Naive thymus-derived CD8-positive, alpha-beta T cell (primary cell): ENCODE measurements at places on chromosomes 16 and 17.

- no peak for DNase-seq
Measured at GRCh38 chr17:29847527-29848400, 82.3 kb downstream of the SSH2 start.

DNA sequence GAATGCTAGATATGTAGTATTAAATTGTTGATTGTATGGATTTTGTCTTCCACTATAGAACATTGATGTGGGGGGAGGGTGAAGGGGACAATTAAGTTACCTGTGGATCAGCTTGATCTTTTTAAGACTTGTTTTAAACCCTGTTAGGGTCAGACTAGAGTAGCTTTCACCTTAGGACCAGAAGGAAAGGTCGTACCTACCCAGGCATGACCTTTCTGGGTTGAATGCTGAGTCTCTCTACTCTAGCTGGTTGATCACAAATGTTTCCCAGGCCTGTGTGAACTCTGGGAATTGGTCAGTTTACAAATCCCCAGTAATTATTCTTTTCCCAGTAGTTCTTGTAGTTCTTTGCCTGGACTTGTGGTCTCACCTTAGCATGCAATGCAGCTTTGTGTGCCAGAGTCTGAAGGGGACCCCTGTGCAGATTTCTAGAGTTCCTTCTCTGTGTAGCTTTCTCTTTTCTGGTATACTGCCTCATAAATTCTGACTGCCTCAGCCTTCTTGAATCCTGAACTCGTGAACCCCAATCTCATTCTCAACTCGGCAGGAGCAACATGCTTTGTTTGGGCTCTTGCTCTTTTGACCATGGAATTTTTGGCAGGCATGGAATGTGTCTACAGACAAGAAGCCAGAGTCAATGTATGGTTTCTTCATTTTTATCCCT lies 54.1 kb downstream of the VMP1 start:
- no peak for DNase-seq

DNA sequence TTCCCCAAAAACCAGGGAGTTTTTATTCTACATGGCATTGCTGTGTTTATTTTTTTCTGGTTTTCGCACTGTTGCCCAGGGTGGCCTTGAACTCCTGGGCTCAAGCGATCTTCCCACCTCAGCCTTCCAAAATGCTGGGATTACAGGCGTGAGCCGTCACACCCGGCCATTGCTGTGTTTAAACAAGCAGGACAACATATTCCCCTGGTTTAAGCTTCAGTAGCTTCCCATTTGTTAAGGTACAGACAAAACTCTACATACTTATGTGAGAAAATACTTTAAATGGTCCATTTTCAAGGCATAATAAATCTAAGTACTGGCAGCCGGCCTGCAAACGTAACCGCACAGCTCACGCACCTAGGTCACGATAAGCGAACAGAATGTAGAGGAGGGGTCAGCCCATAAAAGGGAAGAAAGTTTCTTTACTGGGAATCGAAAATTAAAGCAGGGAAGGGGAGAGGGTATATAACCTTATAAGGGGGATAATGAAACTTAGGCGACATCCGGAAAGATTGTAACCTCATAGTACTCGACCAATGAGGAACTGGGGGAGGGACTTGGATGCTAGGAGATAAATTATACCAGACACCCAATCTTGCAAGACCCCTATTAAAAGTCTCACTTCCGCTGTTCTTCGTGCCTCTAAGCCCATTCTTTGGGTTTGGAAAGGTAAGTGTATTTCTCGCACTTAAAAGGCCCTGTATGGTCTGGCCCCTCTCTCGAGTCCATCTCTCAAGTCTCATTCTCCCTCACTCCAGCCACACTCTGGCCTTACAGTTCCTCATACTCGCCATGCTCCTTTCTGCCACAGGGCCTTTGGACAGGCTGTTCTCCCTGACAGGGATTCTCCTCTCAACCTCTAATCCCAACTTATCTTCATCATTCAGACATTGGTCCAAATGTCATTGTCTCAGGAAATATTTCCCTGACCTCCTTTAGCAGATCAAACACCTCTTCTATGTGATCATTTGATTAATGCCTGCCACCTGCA lies 59.2 kb downstream of the TEX14 start:
- DNase-seq: no peak

GRCh38 chr17:74079537-74080300 lies 123.8 kb upstream of the RPL38 start:
- no peak for DNase-seq

DNA sequence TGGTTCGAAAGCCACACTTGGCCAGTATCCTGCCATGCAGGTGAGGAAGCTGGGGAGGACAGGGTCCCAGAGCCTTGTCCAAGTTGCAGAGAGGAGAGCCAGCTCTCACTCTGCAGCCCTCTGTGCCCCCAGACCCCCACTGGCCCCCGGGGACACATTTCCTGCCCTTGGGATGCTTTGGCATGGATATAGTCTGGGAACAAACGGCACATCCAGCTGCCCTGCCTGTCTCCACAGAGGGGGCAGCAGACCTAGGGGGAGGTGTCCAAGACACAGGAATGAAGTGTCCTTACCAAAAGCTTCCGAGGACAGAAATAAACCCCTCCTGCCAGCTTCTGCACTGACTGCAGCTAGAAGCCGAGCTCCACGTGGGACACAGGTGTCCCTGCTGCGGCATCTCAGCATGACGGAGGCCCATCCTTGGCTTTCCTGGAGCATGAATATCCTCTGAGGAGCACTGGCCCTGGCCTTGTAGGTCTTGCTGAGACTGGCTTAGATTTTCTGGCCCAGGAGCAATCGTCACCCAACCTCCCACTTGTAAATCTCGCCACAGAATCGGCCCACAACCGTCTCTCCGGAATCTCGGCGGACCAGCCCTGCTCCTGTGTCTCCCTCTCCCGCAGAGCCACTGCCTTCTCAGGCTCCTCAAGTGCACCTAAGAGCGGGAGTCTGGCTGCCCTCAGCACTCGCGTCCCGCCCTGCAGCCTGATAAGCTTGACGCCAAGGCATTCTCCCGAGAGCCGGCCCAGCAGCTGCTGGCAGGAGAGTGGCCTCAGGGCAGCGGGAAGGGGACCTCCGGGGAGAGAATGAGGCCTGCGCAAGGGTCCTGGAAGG lies 1.1 kb upstream of the CAPN15 start:
- DNase-seq: no peak

DNA sequence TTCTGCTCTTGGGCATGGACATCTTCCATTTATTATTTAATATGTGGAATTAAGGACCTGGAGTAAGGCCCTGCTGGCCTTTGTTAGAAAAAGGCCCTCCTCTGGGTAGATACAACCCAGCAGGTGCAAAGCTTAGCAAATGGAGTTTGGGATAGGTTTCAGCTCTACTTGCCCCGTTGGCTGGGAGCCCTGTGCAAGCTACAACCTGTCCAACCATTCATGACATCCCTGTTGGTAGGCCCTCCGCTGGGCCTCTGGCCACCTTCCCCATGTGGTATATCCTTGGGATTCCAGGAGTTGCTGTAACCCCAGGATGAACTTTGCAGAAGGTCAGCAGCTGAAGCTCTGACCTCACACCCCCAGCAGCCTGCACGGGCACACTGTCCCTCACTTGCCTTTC lies 6.4 kb downstream of the NGFR start:
- no peak for DNase-seq

GRCh38 chr16:66541388-66542355 lies 8.2 kb downstream of the TK2 start:
- no peak for DNase-seq

DNA sequence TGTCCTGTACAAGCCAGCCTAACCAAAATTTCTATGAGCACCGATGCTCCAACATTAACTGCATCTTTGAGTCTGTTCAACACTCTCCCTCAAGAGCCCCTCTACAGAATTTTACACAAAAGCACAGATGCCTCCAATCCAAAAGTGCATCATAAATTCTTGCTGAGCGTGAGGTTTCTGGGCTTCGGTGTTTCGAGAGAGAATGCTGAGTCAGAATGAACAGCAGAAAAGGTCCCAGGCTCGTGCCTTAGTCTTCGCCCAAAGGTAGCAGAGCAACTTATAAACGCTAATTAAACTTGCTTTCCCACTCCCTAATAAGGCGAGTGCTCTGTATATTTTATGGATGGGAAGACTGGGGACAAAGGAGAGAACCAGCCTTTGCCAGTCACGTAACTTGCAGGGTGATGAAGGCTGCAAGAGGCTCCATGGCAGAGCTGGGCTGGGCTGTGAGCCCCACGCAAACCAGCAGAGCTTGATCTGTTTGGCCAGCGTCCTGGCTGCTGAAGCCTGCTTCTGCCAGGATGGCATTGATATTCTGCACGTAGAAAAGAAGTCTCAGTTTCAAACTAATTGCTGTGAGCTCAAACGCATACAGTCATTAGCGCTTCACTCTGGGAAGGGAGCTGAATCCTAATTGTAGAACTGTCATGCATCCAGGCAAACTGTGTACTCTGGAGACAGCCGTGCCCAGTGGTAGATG lies 138.5 kb downstream of the DNAH9 start:
- DNase-seq: no peak

DNA sequence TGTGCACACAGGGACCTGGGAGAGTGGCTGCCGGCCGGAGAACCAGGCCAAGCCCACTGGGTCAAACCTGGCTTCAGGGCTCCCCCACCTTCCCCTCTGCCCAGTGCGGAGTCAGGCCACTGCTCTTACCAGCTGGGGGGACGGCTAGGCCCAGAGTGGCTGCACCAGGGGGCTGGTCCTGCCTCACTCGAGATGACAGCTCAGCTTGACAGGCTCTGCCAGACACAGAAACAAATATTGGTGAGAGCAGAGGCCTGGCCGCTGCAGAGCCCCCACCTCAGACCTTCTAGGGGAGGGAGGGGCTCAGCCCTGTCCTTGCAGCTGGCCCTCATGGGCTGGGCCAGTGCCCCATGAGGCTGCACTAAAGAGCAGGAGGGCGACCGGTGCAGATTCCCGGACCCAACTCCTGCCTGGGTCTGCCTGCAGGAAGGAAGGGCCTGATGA lies 4.5 kb downstream of the NUDT16L1 start:
- no peak for DNase-seq
